ENCODE measurements at places on chromosomes 4 and X.

- H3K4me1 ChIP-seq: no peaks in the 10 kb centered on the region
- no peak overlapping the region for H3K27ac ChIP-seq
- no peaks in the 10 kb centered on the region for H3K27me3 ChIP-seq
- no peak overlapping the region for H3K4me3 ChIP-seq
These were observed 508.4 kb upstream of the FTHL17 start for GRCh38 chrX:31580227-31580626.

DNA sequence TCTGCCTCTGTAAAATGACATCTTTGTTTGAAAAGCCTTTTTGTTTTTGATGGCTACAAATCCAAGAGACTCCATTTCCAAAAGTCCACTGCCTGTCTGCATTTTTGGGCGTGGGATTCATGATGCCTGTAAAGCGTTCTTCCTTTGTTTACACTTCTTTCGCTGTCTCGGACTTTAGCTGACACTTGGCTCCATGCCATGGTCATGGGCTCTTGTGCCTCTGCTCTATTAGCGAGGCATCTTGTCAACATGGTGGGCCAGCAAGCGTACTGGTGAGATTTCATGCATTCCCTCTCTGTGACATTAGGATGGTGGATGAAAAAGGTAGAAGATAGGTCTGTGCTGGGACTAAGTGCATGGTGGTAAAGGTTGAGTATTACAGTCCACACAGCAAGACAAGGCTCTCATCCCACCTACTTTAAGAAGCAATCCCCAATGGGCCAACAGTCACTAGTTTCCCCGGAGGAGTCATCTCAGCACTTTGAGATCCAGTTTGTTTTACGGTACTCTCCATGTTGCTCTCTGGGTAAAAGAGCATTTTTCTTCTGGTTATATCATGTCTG lies 298.2 kb upstream of the KLF3 start:
- no peak overlapping the region for H3K4me3 ChIP-seq
- DNase-seq: no peak
- H3K36me3 ChIP-seq: no peaks in the 10 kb centered on the region
- no peaks in the 10 kb centered on the region for H3K4me1 ChIP-seq
- no peak overlapping the region for H3K27ac ChIP-seq

- H3K27me3 ChIP-seq: no peaks in the 10 kb centered on the region
- H3K4me3 ChIP-seq: no peak overlapping the region
- no peak for DNase-seq
- H3K36me3 ChIP-seq: no peaks in the 10 kb centered on the region
- no peaks in the 10 kb centered on the region for H3K4me1 ChIP-seq
These were observed 203.3 kb downstream of the NR3C2 start for GRCh38 chr4:148238811-148239493.

DNA sequence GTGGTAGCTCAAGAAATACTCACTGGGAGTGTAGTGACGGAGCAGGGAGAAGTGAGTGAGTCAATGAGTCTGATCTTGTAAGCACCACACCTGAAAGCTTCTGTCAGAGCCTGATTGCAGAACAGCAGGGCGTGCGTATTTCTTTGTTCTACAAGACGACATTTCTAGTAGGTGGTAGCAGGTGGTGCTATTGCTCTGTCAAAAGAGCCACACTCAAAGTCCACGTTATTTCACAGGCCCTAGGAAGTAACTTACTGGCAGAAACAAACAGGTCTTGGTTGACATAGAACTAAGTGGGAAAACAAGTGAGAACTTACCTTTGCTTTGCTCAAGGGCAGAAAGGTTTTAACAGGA lies 46.4 kb upstream of the SPRY1 start:
- H3K36me3 ChIP-seq: no peaks in the 10 kb centered on the region
- DNase-seq: peak; percentile 80
- no peaks in the 10 kb centered on the region for H3K27me3 ChIP-seq
- H3K27ac ChIP-seq: peak overlapping the region; percentile 81

- no peak overlapping the region for H3K27ac ChIP-seq
- no peak for DNase-seq
- no peaks in the 10 kb centered on the region for H3K27me3 ChIP-seq
- H3K4me1 ChIP-seq: no peaks in the 10 kb centered on the region
- H3K36me3 ChIP-seq: no peaks in the 10 kb centered on the region
These were observed 112.0 kb downstream of the HHIP start for GRCh38 chr4:144757969-144758368.

- H3K4me1 ChIP-seq: no peaks in the 10 kb centered on the region
- no peak overlapping the region for H3K27ac ChIP-seq
- DNase-seq: no peak
- H3K4me3 ChIP-seq: no peak overlapping the region
- H3K27me3 ChIP-seq: no peaks in the 10 kb centered on the region
These were observed 67.1 kb downstream of the CHM start for GRCh38 chrX:85980286-85980685.

DNA sequence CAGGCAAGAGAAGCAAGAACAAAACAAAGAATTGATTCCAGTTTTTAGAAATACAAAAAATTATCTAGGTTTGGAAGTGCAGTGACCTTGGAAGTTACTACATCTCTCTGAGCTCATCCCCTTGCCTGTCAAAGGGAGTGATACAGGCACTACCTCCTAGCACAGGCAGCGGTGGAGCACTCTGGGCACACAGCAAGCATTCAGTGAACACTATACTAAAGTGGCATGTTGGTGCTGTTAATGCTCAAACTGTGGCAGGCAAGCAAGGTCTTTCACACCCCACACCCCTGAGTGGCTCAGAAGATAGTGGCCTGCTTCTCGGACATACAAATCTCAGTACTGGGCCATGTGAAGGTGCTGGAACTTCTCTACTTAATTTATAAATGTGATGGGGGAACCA lies 51.2 kb downstream of the DRD5 start:
- H3K27me3 ChIP-seq: no peaks in the 10 kb centered on the region
- H3K4me1 ChIP-seq: no peaks in the 10 kb centered on the region
- no peaks in the 10 kb centered on the region for H3K36me3 ChIP-seq
- no peak overlapping the region for H3K4me3 ChIP-seq
- H3K27ac ChIP-seq: no peak overlapping the region
- no peak for DNase-seq

DNA sequence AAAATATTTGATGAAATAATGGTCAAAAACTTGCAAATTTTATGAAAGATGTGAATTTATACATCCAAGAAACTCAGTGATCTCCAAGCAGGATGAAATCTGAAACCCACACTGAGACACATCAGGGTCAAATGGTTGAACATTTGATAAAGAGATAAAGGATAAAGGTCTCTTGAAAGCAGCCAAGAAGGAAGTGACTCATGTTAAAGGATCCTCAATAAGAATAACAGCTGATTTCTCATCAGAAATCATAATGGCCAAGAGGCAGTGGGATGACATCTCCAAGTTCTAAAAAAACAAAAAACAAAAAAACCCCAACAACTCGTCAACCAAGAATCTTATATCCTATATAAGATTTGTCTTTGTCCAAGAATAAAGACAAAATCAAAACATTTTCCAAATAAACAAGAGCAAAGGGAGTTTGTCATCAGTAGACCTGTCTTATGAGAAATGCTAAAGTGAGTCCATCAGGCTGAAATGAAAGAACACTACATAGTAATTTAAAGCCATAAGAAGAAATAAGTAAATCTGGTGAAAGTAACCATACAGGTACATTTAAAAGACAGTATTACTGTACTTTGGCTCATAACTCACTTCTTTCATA lies 121.7 kb downstream of the PDS5A start:
- H3K27ac ChIP-seq: peak overlapping the region; percentile 56
- no peak overlapping the region for H3K4me3 ChIP-seq
- DNase-seq: no peak

GRCh38 chrX:38538134-38538533 lies 23.2 kb upstream of the TSPAN7 start:
- H3K4me3 ChIP-seq: no peak overlapping the region
- DNase-seq: no peak
- no peaks in the 10 kb centered on the region for H3K4me1 ChIP-seq
- H3K27ac ChIP-seq: no peak overlapping the region

GRCh38 chr4:20493761-20494353 lies 206.4 kb upstream of the PACRGL start:
- H3K36me3 ChIP-seq: no peaks in the 10 kb centered on the region
- H3K4me3 ChIP-seq: no peak overlapping the region
- H3K4me1 ChIP-seq: no peaks in the 10 kb centered on the region
- no peaks in the 10 kb centered on the region for H3K27me3 ChIP-seq
- H3K27ac ChIP-seq: no peak overlapping the region

DNA sequence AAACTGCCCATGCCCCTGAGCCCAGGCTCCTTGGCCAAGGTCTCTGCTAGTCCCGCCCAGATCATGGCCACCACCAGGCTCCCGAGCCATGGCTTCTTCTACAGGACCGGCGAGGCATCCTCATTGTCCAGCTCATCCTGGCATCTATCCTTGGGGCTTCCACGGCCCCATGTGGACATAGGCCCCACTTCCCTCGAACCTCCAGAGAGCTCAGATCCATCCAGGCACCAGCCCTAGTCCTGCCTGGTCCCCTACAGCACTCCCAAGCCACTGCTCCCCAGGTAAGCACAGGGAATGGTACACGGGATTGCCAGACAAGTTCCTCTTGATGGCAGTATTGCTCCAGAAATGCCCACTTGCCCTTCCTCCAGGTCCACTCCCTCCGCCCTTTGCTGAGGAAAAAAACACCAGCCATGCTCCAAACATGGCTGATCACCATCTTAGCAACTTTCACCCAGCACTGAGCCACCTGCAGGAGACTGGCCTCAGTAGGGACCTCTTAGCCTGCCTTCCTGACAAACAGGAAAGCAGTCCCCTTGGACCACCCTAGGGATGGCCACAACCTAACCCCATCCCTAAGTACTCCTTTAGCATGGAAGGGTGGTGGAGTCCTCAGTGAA lies 272.1 kb upstream of the AGTR2 start:
- H3K4me1 ChIP-seq: no peaks in the 10 kb centered on the region
- no peaks in the 10 kb centered on the region for H3K36me3 ChIP-seq
- no peak overlapping the region for H3K4me3 ChIP-seq
- H3K27me3 ChIP-seq: no peaks in the 10 kb centered on the region
- DNase-seq: no peak

DNA sequence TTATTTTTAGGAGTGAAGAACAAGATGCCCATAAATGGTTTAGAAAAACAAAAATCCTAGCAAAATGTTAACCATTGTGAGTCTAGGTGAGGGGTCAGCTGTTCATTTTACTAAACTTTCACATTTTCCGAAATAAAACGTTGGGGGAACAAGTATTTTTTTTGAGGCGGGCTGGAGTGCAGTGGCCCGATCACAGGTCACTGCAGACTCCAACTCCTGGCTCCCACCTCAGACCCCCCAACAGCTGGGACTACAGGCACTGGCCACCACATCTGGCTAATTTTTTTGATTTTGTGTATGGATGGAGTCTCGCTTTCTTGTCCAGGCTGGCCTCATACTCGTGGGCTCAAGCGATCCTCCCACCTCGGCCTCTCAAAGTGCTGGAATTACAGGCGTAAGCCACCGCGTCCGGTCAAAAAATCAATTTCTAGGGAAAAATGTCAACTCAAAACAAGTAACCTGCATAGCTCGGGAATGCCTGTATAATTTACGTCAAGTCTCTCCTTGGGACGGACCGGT lies 742 bp upstream of the TAF1 start:
- no peaks in the 10 kb centered on the region for H3K36me3 ChIP-seq
- no peaks in the 10 kb centered on the region for H3K4me1 ChIP-seq
- DNase-seq: no peak
- H3K27ac ChIP-seq: peak overlapping the region; percentile 95
- peak overlapping the region; percentile 60 for H3K4me3 ChIP-seq
- H3K27me3 ChIP-seq: no peaks in the 10 kb centered on the region

GRCh38 chr4:17447675-17448298 lies 64.1 kb downstream of the QDPR start:
- H3K4me3 ChIP-seq: no peak overlapping the region
- peak; percentile 57 for DNase-seq
- no peaks in the 10 kb centered on the region for H3K4me1 ChIP-seq
- H3K27ac ChIP-seq: no peak overlapping the region
- H3K36me3 ChIP-seq: no peaks in the 10 kb centered on the region
- no peaks in the 10 kb centered on the region for H3K27me3 ChIP-seq

GRCh38 chr4:184911310-184911709 lies 85.5 kb upstream of the ACSL1 start:
- H3K27ac ChIP-seq: no peak overlapping the region
- no peak overlapping the region for H3K4me3 ChIP-seq
- H3K36me3 ChIP-seq: no peaks in the 10 kb centered on the region
- no peak for DNase-seq
- no peaks in the 10 kb centered on the region for H3K4me1 ChIP-seq

GRCh38 chr4:129109965-129110824 lies 14.2 kb downstream of the C4orf33 start:
- H3K4me1 ChIP-seq: no peaks in the 10 kb centered on the region
- H3K27me3 ChIP-seq: no peaks in the 10 kb centered on the region

- no peaks in the 10 kb centered on the region for H3K27me3 ChIP-seq
- H3K4me1 ChIP-seq: no peaks in the 10 kb centered on the region
- no peak for DNase-seq
- no peak overlapping the region for H3K4me3 ChIP-seq
- H3K27ac ChIP-seq: no peak overlapping the region
These were observed 25.8 kb upstream of the HPGDS start for GRCh38 chr4:94368459-94368858.

GRCh38 chrX:32395878-32396277 lies 815.5 kb downstream of the DMD start:
- no peaks in the 10 kb centered on the region for H3K4me1 ChIP-seq
- H3K27me3 ChIP-seq: no peaks in the 10 kb centered on the region
- no peak overlapping the region for H3K27ac ChIP-seq
- no peaks in the 10 kb centered on the region for H3K36me3 ChIP-seq
- no peak overlapping the region for H3K4me3 ChIP-seq

- H3K36me3 ChIP-seq: no peaks in the 10 kb centered on the region
- no peak overlapping the region for H3K4me3 ChIP-seq
- H3K4me1 ChIP-seq: no peaks in the 10 kb centered on the region
- no peaks in the 10 kb centered on the region for H3K27me3 ChIP-seq
These were observed 110.7 kb downstream of the PSAPL1 start for GRCh38 chr4:7323872-7324650.

DNA sequence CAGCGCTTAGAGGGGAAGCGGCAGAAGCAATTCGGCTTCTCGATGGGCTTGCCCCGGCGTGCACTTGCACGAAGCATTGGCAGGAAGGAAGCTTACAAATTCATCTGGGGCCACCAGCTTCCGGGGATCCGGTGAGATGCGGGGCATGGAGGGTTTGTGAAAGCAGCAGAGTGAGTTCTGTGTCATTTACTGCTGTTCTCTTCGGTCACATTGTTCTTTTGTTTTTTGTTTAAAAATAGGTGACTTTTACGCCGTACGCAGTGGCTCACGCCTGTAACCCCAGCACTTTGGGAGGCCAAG lies 47.0 kb downstream of the ASMT start:
- no peaks in the 10 kb centered on the region for H3K4me1 ChIP-seq
- no peak overlapping the region for H3K4me3 ChIP-seq
- no peaks in the 10 kb centered on the region for H3K36me3 ChIP-seq

DNA sequence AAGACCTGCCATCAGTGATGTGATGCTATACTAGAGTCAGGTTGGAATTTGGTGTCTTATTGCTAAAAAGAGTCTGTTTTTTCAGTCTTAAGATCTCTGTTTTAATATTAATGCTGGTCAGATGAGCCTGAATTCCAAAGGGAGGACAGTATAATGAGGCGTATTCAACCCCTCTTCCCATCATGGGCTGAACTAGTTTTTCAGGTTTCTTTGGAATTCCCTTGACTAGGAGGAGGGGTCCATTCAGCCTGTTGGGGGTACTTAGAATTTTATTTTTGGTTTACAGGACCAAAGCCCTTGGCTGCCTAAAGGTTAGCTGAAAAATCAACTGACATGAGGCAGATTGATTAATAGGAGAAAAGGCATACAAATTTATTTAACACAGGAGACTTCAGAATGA lies 24.1 kb upstream of the PI4K2B start:
- no peak for DNase-seq
- H3K36me3 ChIP-seq: no peaks in the 10 kb centered on the region
- H3K27ac ChIP-seq: no peak overlapping the region
- no peak overlapping the region for H3K4me3 ChIP-seq
- peaks cover 15% of the 10 kb centered on the region for H3K4me1 ChIP-seq

All from Caco-2 (cell line).